ENCODE measurements at places on chromosomes 6 and 20. TPM values are rescaled to one million over a fixed set of nuclear protein-coding genes. Genes with fewer than 3 reads are reported as not detected.
A peak's percentile ranks its signal among the peaks of the same experiment; 100 is the strongest.

DNA sequence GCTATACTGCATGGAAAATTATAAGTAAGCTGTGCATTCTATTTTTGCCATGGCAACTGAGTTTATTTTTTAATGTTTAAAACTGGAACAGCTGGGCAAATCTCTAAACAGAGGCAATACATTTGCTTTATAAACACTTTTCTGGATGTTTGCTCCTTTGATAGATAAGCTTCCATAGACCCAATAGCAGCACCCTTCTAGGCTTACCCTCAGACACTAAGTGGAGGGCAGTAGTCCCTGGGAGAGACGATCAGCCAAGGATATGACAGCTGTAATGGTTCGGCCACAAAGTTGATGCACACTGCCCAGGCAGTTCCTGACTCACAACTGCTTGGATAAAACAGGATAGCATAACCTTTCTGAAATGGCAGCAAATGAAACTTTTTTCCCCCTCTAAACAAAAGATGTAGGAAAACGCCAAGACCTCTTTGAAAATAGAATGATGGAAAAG is 8.5 kb upstream of the MRPS10 start:
- DNase-seq, result no peak
- H3K27ac ChIP-seq, result no peak overlapping the region
- H3K36me3 ChIP-seq, result peaks cover 8% of the 10 kb centered on the region
- no peak overlapping the region for H3K4me3 ChIP-seq
- H3K27me3 ChIP-seq, result no peaks in the 10 kb centered on the region

DNA sequence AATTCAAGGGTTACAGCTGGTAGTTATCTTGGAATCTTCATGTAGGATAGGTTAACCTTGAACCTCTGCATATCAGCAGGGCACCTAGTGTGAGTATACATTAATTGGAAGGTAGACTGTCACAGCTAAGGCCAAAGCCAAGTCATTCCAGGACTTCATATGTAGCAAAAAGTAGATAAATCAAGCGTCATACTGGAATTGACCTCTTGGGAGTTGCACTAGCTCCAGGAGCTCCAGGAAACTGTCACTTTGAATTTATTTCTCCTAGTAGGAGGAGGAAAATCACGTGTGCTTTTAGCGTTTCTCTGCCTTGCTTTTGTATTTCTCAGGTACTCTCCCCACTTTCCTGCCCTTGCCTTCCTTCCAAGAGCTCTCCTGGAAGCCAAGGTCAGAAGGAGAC is 30.3 kb downstream of the RIPOR2 start:
- peaks cover 81% of the 10 kb centered on the region for H3K4me1 ChIP-seq
- H3K27ac ChIP-seq, result peak overlapping the region; percentile 43
- no peak for DNase-seq
- no peak overlapping the region for H3K4me3 ChIP-seq
- H3K36me3 ChIP-seq, result no peaks in the 10 kb centered on the region

GRCh38 chr6:127980996-127981395 is 80.1 kb upstream of the THEMIS start:
- DNase-seq, result no peak
- no peaks in the 10 kb centered on the region for H3K27me3 ChIP-seq
- H3K4me1 ChIP-seq, result peaks cover 6% of the 10 kb centered on the region
- H3K27ac ChIP-seq, result no peak overlapping the region
- no peak overlapping the region for H3K4me3 ChIP-seq
- no peaks in the 10 kb centered on the region for H3K36me3 ChIP-seq

DNA sequence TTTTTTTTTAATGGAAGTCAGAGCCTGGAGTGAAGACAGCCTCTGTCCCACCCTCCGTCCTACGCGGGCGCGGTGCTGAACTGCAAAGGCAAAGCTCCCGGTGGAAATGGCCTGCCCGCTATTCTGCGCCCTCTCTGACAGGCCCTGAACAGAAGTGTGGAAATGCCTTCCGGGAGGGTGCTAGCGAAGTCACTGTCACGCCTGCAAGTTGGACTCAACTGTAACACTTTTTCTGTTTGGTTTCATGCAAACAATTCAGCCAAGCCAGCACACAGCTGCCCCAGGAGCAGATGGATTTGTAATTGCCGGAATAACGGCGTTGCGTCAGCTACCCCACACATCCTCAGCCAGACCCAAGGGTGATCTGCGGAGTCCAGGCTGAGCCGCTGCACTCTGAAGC is 107.6 kb downstream of the PSMB1 start:
- no peak overlapping the region for H3K27ac ChIP-seq
- H3K36me3 ChIP-seq, result no peaks in the 10 kb centered on the region
- H3K4me1 ChIP-seq, result no peaks in the 10 kb centered on the region
- no peak for DNase-seq

- no peak overlapping the region for H3K4me3 ChIP-seq
- no peak for DNase-seq
- H3K27me3 ChIP-seq, result peaks cover 11% of the 10 kb centered on the region
Observed at GRCh38 chr6:163583558-163583957, 169.0 kb downstream of the QKI start.

DNA sequence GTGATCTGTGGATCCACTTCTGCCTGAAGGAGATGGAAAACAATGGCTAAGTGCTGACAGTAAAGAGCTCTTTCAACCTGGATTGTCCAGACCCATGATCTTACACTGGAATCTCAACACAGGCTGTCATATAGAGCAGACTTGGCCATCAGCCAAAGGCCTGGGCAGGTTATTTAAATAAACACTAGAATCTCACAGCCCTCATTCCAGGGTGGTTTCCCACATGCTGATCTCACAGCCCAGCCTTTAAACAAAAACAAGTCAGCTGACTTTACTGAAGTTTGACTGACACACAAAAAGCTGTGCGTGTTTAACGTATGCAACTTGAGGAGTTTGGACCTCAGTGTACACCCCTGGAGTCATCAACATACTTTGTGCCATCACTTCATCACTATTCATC is 28.4 kb downstream of the SYNDIG1 start:
- no peaks in the 10 kb centered on the region for H3K27me3 ChIP-seq
- no peaks in the 10 kb centered on the region for H3K36me3 ChIP-seq
- DNase-seq, result no peak
- no peak overlapping the region for H3K4me3 ChIP-seq

DNA sequence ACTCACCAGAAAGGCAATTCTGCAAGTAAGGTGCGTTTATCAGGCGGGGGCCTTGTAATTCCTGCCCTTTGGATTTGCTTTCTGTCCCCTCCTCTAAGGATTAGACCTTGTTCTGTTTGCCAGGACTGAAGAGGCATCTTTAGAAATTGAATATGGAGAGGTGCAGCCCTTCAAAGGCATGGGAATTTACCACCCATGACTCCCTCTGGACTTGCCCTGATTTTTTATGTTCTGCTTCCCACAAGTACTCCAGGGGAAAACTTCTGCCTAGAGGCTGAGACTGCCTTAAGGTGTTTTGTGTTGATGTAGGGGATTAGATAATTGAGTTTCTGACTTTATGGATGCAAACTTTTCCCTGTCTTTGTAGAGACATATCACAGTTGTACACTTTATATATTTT is 30.2 kb downstream of the SYTL3 start:
- no peak overlapping the region for H3K4me3 ChIP-seq
- peaks cover 9% of the 10 kb centered on the region for H3K4me1 ChIP-seq
- no peaks in the 10 kb centered on the region for H3K27me3 ChIP-seq
- H3K27ac ChIP-seq, result no peak overlapping the region

GRCh38 chr6:119848696-119849095 is 499.1 kb upstream of the MAN1A1 start:
- no peak overlapping the region for H3K4me3 ChIP-seq
- H3K36me3 ChIP-seq, result no peaks in the 10 kb centered on the region
- no peaks in the 10 kb centered on the region for H3K4me1 ChIP-seq

DNA sequence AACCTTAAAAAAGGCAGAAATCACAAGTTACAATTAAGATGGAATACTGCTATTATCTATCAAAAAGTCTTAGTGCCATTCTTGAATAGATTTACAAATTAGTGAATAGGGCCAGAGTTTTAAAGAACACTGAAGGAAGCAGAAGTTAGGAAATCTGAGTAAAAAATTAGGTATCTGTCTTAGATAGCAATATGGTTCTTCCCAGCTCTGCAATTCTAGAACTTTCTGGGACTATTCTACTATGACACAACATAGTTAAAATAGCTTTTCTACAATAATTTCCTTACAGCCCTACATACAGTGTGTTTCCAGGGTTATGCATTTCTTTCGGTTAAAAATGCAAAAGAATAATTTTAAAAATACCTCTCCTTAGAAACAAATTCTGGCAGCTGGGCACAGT is 18.2 kb downstream of the IFNGR1 start:
- no peak overlapping the region for H3K27ac ChIP-seq
- H3K4me3 ChIP-seq, result no peak overlapping the region
- peaks cover 58% of the 10 kb centered on the region for H3K36me3 ChIP-seq
- H3K4me1 ChIP-seq, result no peaks in the 10 kb centered on the region

DNA sequence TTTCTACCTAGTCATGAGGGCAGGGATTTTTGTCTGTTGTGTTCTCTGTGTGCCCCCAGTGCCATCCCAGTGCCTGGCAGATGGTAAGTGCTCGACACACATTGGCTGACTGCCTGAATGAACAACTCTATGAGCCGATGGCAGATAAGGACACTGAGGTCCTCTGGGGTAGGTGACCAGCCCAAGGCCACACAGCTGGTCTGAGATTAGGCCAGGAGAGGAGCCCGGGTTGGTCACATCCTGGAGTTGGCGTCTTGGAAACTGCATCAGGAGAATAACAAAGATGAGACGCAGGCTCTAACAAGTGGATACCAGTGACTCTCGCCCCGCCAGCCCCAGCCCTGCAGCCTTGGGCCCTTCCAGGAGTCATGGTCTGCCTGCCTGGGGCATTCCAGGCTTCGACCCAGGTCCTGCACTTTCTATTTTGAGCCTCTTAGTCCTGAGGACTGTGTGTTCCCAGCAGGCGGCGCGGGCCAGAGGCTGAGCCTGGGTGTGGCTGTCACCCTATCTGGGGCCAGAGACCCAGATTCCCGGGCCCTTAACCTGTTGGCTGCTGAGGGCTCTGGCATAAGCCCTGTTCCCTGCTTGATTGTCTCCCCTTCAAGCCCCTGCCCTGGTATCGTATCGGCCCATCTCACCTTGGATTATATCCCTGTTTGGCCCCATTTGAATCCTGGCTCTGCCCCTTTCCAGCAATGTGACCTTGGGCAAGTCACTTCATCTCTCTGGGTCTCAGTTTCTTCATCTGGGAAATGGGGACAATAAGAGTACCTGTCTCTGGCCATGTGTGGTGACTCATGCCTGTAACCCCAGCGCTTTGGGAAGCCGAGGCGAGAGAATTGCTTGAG is 88.3 kb downstream of the CEBPB start:
- DNase-seq, result no peak
- no peak overlapping the region for H3K27ac ChIP-seq
- H3K4me3 ChIP-seq, result no peak overlapping the region
- no peaks in the 10 kb centered on the region for H3K4me1 ChIP-seq

- no peak overlapping the region for H3K4me3 ChIP-seq
- DNase-seq, result no peak
- H3K36me3 ChIP-seq, result no peaks in the 10 kb centered on the region
- H3K27me3 ChIP-seq, result no peaks in the 10 kb centered on the region
- H3K27ac ChIP-seq, result no peak overlapping the region
- H3K4me1 ChIP-seq, result no peaks in the 10 kb centered on the region
Observed at GRCh38 chr6:128400875-128401274, 119.5 kb downstream of the PTPRK start.

- no peaks in the 10 kb centered on the region for H3K36me3 ChIP-seq
- H3K27me3 ChIP-seq, result peaks cover 14% of the 10 kb centered on the region
- H3K27ac ChIP-seq, result no peak overlapping the region
- DNase-seq, result no peak
- peaks cover 2% of the 10 kb centered on the region for H3K4me1 ChIP-seq
Observed at GRCh38 chr6:788058-788457, 95.1 kb upstream of the EXOC2 start.

DNA sequence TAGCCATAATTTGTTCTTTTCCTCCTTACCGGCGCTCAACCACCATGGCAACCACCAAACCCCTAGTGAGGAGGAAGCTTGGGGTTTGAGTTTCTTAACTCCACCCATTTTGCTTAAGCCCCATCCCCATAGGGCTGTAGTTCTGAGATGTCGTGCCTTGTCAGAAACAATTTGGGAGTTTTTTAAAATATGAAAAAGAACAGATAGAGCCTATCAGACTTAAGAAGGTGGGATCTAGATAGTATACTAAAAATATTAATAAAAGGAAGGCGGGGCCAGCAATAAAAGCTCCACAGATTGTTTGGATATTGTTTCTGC is 5.6 kb downstream of the BRD2 start:
- peak overlapping the region; percentile 85 for H3K27ac ChIP-seq
- no peak for DNase-seq
- peaks cover 4% of the 10 kb centered on the region for H3K27me3 ChIP-seq
- H3K4me3 ChIP-seq, result peak overlapping the region; percentile 72

DNA sequence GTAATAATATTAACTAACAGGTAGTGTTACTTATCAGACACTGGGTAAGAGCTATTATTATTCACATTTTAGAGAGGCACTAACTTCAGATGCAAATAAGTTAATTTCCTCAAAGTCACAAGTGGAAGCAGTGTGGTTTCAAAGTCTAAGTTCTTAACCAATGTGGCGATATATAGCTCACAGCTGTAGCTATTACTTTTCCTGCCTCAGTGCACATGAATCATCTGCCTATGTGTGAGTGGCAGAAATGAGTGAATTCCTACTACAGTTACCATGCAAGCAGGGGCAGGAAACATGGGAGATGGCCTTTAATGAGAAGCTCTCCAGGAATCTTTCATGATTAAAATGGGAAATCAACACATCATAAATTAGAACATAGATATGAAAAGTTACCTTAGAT is 126.2 kb upstream of the EYA4 start:
- no peaks in the 10 kb centered on the region for H3K4me1 ChIP-seq
- H3K4me3 ChIP-seq, result no peak overlapping the region
- no peak for DNase-seq

Gene EEF1A2
- 3.1 TPM for total RNA-seq

Gene ADAM33
- total RNA-seq, result not detected

Gene UBE3D
- total RNA-seq, result 9.2 TPM

Gene SLC22A3
- total RNA-seq, result 0.13 TPM

Gene SSTR4
- not detected for total RNA-seq

Gene RAD21L1
- total RNA-seq, result 1.6 TPM

Gene SMLR1
- total RNA-seq, result not detected

Gene SYCP2
- 3.8 TPM for total RNA-seq

Gene ZBP1
- 32.5 TPM for total RNA-seq

Gene NKAIN4
- total RNA-seq, result not detected

Gene LY6G6C
- total RNA-seq, result not detected

Gene ASIP
- total RNA-seq, result not detected

Gene UBE2C
- total RNA-seq, result 1.2 TPM

All from T-cell (primary cell).